ENCODE measurements at places on chromosomes 16 and 17.
A peak's percentile ranks its signal among the peaks of the same experiment; 100 is the strongest.

DNA sequence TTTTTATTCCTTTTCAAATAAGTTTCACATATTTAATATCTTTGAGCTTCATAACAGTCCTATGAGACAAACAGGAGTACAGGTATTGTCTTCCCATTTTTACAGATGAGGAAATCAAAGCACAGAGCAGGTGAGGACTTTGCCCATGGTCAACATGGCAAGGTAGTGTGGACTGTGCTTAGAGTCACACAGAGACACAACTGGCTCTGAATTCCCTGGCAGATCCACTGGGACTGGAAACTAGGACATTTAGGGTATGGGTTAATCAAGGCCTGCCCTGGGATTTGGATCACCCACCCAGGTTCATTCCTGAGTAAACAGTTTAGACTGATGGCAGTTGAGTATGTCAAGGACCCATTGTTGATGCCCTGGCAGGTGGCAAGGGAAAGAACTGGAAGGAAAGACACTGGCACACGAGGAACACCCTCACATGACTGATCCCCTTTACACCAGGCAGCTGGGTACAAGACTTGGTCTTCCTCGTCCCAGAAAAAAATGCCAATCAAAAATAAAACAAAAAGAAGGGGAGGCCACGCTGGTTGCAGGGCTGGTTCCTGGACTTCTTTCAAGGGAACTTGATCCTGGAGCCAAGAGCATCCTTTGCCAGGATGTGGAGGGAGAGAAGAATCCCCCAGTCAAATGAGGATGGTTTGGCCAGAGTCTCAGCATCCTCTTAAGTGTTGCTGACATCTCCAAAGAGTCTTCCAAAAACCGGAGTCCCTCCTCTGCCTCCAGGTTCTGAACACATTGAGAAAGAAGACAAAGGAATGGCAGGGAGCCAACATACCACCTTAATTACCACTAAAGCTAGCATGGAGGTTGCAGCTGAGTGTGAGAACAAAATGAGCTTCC is 34.9 kb downstream of the CHD9 start:
- peak overlapping the region; percentile 87 for H3K27ac ChIP-seq
- H3K27me3 ChIP-seq: no peaks in the 10 kb centered on the region

DNA sequence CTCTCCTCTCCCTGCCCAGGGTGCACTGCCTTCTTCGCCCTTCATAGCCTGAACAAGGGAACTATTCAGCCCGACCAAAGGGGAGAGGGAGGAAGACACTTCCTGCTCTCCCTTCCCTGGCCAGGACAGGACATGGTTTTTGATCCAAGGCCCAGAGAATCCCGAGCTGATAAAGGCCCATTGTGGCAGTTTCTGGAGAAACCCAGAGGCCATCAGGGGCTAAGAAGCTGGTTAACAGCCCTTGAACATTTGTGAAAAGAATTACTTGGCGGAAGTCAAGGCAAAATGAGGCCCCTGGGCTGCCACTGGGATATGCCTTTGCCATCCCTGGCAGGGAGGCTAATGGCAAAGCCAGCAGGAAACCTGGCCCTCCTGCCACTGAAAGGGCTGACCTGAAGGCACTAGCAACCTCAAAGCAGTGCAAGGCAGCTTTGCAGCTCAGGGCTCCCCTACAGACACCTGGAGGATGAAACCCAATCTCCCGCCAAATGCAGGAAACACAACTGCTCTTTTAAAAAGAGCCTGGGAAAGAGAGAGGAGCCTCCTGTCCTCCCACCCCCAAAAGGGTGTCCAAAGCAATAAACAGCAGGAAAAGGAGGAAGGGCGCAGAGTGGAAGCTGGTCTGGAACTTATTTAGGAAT is 12.6 kb downstream of the PHB1 start:
- no peaks in the 10 kb centered on the region for H3K4me1 ChIP-seq
- no peak overlapping the region for H3K27ac ChIP-seq
- H3K4me3 ChIP-seq: no peak overlapping the region
- DNase-seq: no peak
- peaks cover 3% of the 10 kb centered on the region for H3K27me3 ChIP-seq
- H3K36me3 ChIP-seq: peaks cover 11% of the 10 kb centered on the region

- no peak overlapping the region for H3K27ac ChIP-seq
- peak; percentile 27 for DNase-seq
- H3K36me3 ChIP-seq: no peaks in the 10 kb centered on the region
- no peaks in the 10 kb centered on the region for H3K4me1 ChIP-seq
Observed at GRCh38 chr17:72726936-72727335, 365.6 kb downstream of the SLC39A11 start.

- no peak for DNase-seq
- no peaks in the 10 kb centered on the region for H3K27me3 ChIP-seq
- H3K27ac ChIP-seq: no peak overlapping the region
- no peak overlapping the region for H3K4me3 ChIP-seq
Observed at GRCh38 chr17:74773871-74774286, 2.3 kb downstream of the NAT9 start.

GRCh38 chr17:78343187-78343542 is 16.7 kb downstream of the SOCS3 start:
- H3K4me3 ChIP-seq: no peak overlapping the region
- peaks cover 31% of the 10 kb centered on the region for H3K4me1 ChIP-seq
- no peaks in the 10 kb centered on the region for H3K36me3 ChIP-seq

GRCh38 chr16:84324434-84325262 is 30.0 kb downstream of the WFDC1 start:
- H3K27me3 ChIP-seq: peaks cover 5% of the 10 kb centered on the region
- no peaks in the 10 kb centered on the region for H3K4me1 ChIP-seq
- DNase-seq: no peak

DNA sequence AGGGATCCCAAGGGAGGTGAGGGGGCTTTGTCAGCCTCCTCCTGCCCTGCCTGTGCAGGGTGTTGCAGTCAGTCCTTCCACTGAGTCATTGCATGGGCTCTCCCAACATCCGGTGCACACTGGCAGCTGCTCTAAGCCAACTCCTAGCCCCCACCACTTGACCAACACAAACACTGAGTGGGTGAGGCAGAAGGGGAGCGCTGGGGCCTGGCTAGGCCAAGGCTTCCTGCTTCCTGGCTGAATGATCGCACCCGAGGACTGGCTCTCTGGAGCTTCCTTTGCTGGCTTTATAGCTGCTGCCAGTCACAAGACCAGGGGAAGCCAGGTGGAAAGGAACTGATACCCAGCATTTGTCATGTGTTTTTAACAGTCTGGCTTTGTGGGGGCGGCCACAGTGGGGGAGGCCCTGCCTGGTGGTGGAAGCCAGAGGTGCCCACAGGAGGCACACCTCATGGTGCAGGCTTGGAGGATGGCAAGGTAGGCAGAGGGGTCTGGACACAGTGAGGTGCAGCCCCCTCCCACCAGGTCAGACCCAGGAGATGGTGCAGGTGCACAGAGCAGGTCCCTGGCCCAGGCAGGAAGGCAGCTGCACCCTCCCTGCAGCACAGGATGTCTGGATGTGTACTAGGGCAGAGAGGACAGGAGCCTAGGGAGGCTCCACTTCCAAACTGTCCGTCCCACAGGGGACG is 6.8 kb downstream of the MPG start:
- H3K36me3 ChIP-seq: peaks cover 46% of the 10 kb centered on the region
- H3K27me3 ChIP-seq: no peaks in the 10 kb centered on the region
- peak overlapping the region; percentile 73 for H3K27ac ChIP-seq
- DNase-seq: peak; percentile 97
- H3K4me1 ChIP-seq: peaks cover 29% of the 10 kb centered on the region
- no peak overlapping the region for H3K4me3 ChIP-seq

DNA sequence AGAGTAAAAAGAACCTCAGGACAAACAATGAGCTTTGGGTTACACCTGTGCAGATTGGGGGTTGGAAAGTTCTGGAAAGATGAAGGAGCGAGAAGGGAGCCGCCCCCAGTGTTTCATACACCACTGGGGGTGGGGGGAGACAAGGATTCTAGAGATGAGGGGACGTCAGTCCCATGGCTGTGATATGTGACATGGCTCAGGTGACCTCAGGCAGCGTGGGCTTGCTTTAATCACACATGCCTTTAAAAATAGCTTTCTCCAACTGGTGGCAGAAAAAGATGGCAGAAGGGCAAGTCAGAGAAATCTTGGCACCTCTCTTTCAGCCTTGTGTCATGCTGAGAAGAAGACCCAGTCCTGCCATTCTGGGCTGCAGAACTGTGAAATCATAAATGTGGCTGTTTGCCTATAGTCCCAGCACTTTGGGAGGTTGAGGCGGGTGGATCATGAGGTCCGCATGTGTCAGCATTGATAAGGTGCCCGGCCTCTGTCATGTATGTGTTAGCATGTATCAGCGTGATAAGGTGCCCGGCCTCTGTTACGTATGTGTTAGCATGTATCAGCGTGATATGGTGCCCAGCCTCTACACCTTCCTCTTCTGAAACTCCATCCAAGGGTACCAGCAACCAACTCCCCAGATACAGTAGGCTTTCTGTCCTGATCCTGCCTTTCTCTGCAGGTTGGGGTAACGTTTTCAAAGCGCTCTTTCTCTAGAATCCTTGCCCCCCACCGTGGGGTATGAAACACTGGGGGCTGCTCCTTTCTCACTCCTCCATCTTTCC is 25.0 kb downstream of the WIPI1 start:
- H3K4me3 ChIP-seq: no peak overlapping the region
- H3K27ac ChIP-seq: no peak overlapping the region
- peaks cover 38% of the 10 kb centered on the region for H3K36me3 ChIP-seq

GRCh38 chr17:17805575-17805974 is 31.2 kb downstream of the SREBF1 start:
- peak; percentile 49 for DNase-seq
- no peak overlapping the region for H3K4me3 ChIP-seq
- peaks cover 14% of the 10 kb centered on the region for H3K36me3 ChIP-seq
- H3K27ac ChIP-seq: no peak overlapping the region

DNA sequence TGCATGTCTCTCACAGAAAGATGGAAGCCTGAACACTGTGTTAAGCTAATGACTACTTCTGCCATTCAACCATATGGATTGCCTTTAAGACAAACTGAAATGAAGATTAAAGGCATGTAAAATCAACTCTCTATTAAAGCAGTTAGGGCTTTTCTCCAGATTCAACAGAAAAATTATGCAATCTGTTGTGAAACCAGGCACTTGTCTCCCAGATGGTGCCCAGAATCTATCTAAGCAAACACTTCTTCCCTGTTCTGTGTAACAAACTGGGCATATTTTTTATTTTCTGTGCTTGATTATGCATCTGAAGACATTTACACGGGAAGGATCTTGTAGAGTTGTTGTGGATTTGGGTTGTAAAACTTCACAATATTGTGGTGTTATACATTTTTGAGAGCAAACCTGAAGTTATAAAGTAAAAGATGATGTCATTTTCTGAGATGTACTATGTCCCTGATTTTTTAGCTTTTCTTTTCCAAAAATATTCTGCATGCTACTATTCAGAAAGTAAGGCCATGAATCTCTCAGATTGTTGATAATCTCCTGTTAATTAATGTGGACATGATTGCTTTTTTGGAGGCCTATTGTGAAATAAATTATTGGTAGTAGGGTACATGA is 1550.3 kb downstream of the CDH8 start:
- H3K36me3 ChIP-seq: no peaks in the 10 kb centered on the region
- H3K27ac ChIP-seq: no peak overlapping the region
- no peak overlapping the region for H3K4me3 ChIP-seq
- no peak for DNase-seq
- H3K4me1 ChIP-seq: no peaks in the 10 kb centered on the region

DNA sequence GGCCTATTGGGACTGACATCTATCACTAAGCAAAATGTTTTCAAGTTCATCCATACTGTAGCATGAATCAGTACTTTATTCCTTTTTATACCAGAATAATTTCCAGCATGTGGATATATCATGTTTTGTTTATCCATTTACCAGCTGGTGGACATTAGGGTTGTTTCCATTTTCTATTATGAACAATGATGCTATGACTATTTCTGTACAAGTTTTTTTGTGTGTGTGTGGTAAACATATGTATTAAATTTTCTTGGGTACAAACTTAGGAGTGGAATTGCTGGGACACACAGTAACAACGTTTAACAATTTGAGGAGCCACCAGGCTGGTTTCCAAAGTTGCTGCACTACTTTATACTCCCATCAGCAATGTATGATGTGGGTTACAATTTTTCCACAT is 91.0 kb downstream of the USP32 start:
- H3K27me3 ChIP-seq: no peaks in the 10 kb centered on the region
- H3K36me3 ChIP-seq: no peaks in the 10 kb centered on the region
- no peak overlapping the region for H3K27ac ChIP-seq

DNA sequence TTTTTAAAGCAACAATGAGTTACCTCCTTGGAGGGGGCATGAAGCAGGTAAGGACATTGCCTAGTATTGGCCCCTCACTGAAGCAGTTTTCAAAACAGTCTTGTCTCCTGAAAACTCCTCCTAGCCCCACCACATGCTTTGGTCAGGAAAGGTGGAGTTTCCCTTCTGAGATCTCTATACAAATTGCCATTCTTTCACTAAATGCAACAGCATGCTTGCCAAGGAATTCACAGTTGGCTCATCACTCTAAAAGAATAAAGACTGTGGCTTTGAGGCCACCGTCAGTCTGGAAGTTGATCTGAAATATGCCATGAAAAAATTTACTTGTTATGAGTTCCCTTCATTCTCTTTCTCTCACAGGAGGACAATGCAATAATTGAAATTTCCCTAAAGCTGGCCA is 4.2 kb downstream of the TTC19 start:
- H3K4me3 ChIP-seq: no peak overlapping the region
- H3K27ac ChIP-seq: no peak overlapping the region
- H3K36me3 ChIP-seq: peaks cover 19% of the 10 kb centered on the region
- H3K27me3 ChIP-seq: no peaks in the 10 kb centered on the region
- peaks cover 6% of the 10 kb centered on the region for H3K4me1 ChIP-seq

DNA sequence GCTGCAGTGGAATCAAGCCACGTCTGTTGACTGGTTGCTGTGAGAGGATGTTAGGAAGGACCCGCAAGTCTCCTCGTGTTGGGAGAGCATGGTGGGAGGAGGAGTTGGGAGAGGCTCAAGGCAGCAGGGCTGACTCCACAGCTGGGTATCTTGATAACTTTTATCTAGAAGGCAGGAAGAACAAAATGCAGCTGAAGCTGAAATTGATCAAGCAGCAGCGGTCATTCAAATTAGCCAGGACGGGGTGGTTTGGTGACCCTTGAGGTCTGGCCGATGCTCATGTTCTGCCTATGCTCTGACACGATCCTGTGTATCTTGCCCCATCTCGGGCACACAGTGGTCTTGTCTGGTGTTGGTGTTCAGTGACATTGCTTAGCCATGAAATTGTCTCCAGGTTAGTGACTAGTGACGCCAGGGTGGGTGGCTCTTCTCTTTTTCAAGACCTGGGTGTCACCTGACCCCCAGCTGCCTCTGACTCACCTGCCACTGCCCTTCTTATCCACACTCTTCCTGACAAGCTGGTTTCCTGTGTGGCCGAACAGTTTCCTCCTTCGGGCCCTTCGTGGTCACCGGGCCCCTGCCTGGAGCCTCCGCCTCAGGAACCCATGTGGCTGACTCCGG is 19.1 kb downstream of the NPTX1 start:
- peaks cover 6% of the 10 kb centered on the region for H3K4me1 ChIP-seq
- no peak for DNase-seq
- no peak overlapping the region for H3K27ac ChIP-seq
- no peaks in the 10 kb centered on the region for H3K36me3 ChIP-seq
